ENCODE measurements at places on chromosomes 11 and 22.

DNA sequence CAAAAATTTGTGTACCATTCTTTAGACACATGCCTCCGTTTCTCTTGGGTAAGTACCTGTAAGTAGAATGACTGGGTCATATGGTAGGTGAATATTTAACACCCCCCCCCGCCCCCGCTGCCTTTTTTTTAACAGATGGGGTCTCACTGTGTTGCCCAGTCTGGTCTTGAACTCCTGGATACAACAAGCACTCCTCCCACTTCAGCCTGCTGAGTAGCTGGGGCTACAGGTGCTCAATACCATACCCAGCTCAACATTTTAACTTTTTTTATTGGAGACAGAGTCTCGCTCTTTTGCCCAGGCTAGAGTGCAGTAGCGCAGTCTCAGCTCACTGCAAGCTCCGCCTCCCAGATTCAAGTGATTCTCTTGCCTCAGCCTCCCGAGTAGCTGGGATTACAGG lies 32.5 kb downstream of the CECR2 start:
- DNase-seq = no peak

DNA sequence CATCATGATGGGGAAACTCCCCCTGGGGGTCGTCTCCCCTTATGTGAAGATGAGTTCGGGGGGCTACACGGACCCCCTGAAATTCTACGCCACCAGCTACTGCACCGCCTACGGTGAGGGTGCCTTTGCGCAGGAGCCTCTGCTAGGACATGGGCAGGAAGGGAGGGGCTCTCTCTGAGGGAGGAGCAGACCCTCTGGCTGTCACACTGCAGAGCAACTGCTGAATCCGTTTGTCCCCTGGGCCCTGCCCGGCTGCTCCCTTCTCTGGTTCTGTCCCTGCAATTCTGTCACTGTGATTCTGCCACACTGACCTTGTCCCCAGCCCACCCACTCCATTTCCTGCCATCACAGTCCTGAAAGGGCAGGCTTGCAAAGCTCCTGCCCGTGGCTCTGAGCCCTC lies 26.7 kb upstream of the LRRC10B start:
- no peak for DNase-seq

- DNase-seq = peak; percentile 31
These were observed 95.3 kb upstream of the RCN1 start for GRCh38 chr11:31995525-31996094.

DNA sequence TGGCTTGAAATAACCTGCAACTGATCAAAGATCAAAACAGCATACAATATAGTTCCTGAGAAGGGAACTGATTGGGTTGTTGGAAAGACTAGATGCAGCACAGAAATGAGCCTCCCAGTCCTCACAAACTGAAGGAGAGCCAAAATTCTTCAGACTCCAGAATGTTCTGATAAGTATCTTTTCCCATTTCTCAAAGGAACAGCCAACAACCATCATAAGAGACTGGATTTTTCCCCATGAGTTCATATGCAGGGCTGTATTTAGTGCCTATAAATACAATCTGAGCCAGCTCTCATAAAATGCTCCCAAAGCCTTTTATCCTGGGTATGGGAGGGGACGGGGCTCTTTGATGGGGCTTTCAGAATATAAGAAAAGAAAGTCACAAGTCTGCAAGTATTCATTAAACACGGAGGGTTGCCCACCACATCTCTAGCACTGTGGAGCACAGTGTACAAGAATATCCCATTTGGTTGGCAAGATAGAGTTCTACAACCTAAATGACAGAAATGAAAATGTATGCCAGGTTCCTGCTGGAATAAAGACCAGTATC lies 50.7 kb upstream of the LYVE1 start:
- DNase-seq = no peak

GRCh38 chr22:37765953-37766576 lies 41.7 kb upstream of the GCAT start:
- no peak for DNase-seq

GRCh38 chr22:19193879-19194278 lies 15.3 kb upstream of the SLC25A1 start:
- no peak for DNase-seq

- no peak for DNase-seq
These were observed 646 bp downstream of the NCAPD3 start for GRCh38 chr11:134223121-134223520.

DNA sequence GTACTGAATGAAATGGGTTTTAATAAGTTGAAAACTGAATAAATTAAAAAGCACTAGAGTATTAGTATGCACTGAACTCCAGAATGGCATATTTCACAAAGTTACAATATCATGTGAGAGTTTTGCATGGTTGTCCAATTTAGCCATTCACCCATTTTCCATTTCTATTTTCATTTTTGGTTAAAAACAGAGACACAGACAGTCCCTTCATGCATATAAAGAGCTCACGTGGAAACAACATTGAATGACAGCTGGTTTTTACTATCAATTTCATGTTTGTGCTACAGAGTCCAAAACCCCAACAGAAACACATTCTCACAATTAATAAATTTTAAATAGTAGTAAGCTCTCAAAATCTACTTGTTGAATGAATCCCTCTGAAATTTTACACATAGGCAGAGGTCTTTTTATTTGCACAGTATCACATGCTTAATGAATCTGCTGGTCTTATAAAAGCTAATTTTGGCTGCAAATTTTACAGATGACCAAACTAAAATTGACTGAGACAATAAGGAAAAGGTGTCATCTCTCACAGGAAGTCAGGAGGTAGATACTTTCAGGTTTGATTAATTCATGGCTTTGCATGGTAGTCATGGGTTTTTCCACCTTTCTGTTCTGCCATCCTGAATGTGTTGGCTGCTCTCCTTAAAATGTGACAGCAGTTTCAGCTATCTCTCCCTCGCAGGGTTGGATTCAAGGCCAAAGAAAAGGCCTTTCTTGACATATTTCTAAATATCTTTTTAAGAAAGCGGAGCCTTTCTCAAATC lies 20.6 kb upstream of the DDI1 start:
- DNase-seq = no peak

- peak; percentile 43 for DNase-seq
These were observed 462.6 kb downstream of the BUD13 start for GRCh38 chr11:116310226-116310625.

DNA sequence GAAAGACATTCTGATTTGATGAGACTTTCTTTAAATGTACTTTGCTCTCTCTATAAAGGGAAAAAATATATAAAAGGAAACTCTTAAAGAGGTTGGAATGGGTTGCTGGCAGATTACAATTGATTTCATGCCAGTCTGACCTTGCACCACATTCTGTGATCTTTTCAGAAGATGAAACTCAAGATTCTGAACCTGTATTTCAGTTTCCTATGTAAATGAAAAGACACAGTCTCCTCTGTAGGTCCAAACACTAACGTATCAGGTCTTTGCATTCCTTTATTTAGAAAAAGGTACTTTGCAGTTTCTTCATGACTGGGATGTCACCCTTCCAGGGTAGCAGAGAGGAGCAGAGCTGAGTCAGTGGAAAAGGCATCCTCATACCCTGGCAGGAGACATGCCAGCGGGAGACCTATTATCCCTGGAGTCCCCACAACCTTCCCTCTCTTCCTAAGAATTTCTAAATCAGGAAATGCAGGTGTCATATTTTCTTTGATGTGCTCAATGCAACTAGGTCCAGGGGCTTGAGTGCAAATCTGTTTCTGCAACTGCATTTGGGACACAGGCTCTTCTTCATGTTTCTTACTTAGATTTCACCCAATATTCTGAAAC lies 282.6 kb downstream of the CADM1 start:
- no peak for DNase-seq

DNA sequence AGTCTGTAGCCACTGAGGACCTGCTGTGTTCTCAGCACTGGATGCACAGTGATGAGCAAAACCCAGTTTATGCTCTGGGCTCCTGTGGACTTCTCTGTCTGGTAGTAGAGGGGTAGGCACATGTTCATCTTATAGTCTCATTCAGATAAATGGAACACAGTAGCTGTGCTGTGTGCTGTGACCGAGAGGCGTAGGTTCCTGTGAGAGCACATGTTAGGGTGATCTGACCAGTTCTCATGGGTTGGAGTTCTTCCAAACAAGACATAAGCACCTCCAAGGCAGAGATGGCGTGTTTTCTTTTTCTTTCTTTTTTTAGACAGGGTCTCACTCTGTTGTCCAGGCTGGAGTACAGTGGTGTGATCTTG lies 154.8 kb upstream of the RASSF10 start:
- no peak for DNase-seq

- no peak for DNase-seq
These were observed 293.8 kb downstream of the NXPE2 start for GRCh38 chr11:114972105-114972504.

- DNase-seq = no peak
These were observed 2.5 kb downstream of the RAC2 start for GRCh38 chr22:37241351-37242142.

DNA sequence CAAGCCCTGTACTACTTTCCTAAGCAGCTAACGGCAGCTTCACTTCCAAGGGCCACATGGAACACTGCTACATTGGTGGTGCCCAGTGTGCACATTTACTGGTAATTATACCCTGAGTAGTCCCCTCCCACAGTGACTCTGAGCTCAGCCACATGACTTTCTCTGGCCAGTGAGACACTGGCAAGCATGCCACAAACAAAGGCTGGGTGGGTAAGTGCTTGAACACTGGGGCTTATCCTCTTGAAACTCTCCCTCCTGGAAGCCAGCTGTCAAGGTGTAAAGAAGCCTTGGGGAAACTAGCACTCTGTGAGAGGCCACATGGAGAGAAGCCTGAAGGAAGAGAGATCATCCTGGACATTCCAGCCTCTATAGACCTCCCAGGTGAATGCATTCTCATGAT lies 54.4 kb upstream of the DRD2 start:
- no peak for DNase-seq

- no peak for DNase-seq
These were observed 8.9 kb downstream of the LTO1 start for GRCh38 chr11:69666261-69666660.

DNA sequence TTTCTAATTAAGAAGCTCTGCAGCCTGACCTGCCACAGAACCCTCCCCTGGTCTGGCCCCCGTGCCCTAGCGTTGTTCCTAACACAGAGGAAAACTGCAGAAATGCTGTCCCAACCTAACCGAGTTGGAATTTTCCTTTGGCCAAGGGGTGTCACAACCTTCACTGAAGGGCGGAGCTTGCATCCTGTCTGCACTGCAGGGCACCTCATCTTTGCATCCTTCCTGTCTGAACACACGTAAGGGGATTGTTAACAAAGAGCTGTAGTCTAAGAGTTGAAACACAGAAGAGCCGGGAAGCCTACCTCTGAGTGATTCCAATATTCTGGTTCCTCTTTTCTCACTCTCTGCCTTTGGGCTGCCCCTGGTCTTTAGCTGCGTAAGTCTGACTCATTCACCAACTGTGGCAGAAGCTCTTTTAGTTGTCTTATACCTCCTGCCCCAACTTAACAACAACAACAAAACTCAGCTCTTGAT lies 1.6 kb downstream of the DIXDC1 start:
- no peak for DNase-seq

Data from lung (tissue), 17 donors.